ENCODE measurements at places on chromosomes 6 and 20.
A peak's percentile ranks its signal among the peaks of the same experiment; 100 is the strongest.

DNA sequence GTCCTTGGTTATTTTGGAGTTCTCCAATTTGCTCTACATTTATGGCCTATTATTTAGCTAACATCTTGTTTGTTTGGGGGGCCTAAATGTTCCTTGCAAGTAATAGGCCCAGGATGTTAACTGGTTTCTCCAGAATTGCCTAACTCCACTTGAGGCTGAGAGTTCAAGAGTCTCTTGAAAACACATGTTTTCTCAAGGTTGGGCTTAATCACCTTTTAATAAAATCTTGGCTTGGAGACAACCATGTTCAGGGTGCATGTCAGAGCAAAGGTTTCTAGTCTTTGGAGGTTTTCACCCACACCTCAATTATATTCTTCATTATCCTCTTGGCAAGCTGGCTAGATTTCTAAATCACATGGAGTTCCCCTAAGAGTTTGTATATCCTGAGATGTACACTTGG lies 54.2 kb downstream of the KLHL31 start:
- peak; percentile 58 for DNase-seq

DNA sequence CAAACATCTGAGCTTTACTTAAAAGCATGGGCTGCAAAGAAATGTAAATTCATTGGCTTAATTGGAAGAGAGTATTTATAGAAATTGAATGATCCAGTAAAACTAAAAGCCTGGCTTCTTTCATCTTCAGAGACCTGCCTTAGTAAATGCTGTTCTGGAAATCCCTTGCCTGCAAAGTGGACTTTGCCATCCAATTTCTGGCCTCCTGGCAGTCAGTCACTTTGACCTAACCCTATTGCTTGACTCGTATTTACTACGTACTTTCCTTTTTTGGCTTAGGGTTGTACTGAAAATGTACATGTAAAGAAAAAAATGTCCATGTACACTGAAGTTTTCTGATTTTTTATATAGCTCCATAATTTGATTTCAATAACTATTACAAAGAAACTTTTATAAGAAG lies 47.1 kb downstream of the E2F3 start:
- DNase-seq: no peak

DNA sequence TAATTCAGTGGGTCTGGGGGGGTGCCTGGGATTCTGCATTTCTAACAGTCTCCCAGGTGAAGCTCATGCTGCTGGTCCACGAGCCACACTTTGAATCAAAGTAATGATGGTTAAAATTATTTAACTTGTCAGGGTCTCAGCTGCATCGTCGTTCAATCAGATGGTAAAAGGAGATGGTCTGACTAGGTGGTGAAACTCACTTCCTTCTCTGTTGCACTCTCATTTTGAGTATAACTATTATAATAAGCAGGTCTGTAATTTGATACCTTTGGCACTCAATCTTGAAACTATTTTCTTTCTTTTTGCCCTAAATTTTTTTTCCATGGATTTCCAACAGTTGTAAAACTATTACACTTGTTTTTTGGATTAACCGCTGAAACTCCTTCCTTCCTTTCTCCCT lies 292.5 kb downstream of the FARS2 start:
- DNase-seq: no peak

- DNase-seq: no peak
Measured at GRCh38 chr20:2515203-2515602, 6.5 kb upstream of the ZNF343 start.

DNA sequence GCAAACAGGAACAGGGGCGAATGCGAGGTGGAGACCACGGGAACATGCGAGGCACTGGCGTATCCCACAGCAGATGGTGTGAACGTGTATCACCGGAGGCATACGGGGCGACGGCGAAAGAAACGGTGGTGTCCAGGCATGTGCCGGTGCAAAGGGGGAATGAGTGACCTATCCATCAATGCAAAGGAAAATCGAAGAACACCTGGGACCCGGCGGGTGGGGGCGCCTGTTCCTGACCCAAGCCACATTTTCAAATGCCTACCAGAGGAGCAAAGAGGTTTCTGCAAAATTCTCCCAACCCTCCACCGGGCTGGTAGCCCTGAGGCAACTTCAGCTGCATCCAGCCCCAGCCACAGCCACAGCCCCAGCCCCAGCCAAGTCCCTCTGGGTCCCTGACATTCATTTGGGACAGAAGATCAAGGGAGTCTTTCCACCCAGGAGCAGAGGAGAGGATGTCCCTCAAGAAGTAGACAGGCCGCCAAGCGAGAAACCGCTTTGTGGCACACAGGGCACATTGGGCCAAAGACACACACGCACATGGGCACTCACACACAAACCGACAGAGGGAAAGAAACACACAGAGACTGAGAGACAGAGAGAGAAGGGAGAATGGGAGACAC lies 164.0 kb upstream of the ZNF337 start:
- no peak for DNase-seq

DNA sequence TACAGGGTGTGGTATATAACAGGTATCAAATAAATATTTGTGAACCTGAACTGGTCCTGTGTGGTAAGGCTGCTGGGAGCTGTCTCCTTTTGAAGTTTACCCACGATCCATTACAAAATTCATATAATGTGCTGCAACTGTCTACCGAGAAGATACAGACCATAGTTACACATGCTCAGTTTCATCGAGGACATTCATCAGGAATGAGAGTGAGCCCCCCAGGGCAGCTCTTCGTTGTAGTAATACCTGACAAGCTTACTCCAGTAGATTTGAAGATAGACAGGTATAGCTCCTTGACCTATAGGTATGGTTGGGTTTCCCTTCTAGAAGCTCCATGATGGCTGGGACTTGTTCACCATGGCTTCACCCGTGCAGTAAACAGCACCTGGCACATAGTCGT lies 25.7 kb downstream of the ARMC2 start:
- no peak for DNase-seq

- DNase-seq: no peak
Measured at GRCh38 chr6:111973118-111973761, 80.7 kb upstream of the CCN6 start.

- no peak for DNase-seq
Measured at GRCh38 chr6:160355001-160355400, 6.8 kb downstream of the SLC22A3 start.

DNA sequence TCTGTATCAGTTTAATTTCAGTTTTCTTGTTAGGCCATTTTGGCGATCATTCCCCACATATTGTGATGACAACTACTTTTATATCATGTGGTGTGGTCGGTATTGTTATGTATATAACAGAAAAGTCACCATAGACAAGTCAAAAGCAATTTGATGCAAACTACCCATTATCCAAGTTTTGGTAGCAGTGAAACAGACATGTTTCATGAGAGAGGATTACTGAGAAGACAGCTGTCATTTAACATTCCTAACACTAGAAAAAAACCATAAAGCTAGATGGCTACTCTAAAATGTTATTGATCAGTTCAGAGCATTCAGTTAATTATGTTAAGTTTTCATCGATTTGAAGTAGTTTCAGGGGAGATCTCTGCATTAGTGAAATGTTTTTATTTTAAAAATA lies 462.1 kb upstream of the SOX4 start:
- no peak for DNase-seq

GRCh38 chr6:144141470-144141869 lies 8.8 kb upstream of the STX11 start:
- no peak for DNase-seq

- DNase-seq: no peak
Measured at GRCh38 chr6:129659590-129660345, 50.2 kb downstream of the ARHGAP18 start.

DNA sequence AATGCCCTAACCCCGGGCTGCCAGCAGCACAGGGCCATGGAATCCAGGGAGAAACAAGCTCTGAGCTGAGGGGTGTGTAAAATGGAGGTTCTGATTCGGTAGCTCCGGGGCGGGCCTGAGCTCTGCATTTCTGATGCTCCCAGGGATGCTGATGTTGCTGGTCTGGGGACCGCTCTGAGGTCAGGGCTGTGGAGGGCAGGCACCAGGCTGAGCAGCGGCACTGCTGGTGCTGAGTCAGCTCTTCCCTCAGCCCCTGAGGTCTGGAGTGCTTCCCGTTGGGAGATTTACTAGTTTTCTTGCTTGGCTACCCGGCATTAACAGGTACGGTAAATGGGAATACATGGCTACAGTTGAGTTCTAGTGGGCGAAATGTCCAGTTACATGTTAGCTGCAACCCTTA lies 18.6 kb upstream of the CST3 start:
- no peak for DNase-seq

DNA sequence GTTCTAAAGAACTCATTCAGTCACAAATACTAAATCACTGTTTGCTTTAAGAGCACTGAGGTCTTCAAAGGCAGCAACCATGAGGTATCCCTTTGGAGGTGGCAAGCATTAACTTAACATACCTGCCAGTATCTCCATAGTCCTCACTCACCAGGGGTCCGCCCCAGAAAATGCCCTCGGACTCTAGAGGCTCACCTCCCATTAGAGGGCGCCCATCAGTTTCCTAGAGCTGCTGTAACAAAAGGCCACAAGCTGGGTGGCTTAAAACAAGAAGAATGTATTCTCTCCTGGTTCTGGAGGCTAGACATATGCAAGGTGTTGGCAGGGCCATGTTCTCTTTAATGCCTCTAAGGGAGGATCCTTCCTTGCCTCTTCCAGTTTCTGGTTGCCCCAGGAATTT lies 12.0 kb upstream of the RNGTT start:
- DNase-seq: no peak

DNA sequence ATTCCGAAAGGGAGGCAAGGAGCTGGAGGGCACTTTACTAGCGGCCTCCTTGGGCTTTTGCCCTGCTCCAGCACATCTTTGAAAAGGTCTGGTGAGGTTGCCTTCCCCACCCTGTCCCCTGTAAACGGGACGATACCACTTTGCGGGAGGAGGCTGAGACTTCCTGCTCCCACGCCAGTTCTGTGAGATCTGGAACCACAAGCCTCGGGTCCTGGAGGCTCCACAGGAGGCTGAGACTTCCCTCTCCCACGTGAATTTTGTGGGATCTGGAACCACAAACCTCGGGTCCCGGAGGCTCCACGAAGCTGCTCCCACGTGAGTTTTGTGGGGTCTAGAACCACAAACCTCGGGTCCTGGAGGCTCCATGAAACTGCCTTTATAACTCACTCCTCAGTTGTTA lies 209.3 kb downstream of the DLL1 start:
- no peak for DNase-seq

DNA sequence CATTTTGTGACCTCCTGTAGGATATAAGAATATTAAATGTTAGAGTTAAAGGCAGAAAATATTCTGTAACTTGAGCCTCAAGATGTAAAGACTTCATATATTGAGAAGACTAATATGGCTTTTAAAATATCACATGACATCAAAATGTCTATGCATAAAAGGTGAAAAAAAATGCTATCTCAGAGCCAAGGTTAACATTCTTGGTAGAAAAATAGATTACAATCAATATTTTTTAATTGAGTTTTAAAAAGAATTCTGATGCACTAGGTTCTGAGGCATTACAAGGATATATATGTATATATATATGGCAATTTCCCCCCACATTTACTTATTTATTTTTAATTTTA lies 46.2 kb upstream of the RAB23 start:
- no peak for DNase-seq

DNA sequence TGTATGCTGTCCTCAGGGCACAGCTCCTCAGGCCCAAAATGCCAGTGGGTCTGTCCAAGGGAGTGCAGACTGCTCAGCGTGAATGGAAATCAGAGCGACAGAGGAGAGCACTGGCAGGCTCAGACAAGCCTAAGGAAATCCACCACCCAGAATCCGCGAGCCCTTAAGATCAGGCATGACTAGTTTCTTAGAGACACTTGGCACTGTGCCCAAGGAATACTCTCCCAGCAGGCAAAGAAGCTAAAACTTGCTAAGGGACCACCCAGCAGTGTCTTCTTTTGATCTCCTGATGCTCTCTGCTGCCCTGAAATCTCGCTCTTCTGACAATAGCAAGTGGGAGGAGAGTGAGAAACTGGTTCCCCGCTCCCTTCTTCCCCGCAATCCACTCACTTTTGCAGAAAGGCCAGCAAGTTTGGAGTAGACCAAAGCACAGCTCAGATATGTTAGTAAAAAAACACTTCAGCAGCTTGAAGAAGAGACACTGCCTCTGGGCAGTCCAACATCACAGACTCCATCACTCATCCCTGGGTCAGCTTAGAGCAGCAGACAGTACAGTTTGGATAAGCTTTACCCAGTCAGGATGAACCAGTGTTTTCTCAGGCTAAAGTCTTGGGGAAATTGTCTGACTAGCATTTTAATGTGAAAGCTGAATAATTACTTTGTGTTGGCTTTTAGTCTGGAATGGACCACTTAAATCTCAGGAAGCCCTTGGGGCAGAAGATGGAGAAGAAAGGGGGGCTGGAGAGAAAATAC lies 32.4 kb downstream of the TRAF3IP2 start:
- no peak for DNase-seq

DNA sequence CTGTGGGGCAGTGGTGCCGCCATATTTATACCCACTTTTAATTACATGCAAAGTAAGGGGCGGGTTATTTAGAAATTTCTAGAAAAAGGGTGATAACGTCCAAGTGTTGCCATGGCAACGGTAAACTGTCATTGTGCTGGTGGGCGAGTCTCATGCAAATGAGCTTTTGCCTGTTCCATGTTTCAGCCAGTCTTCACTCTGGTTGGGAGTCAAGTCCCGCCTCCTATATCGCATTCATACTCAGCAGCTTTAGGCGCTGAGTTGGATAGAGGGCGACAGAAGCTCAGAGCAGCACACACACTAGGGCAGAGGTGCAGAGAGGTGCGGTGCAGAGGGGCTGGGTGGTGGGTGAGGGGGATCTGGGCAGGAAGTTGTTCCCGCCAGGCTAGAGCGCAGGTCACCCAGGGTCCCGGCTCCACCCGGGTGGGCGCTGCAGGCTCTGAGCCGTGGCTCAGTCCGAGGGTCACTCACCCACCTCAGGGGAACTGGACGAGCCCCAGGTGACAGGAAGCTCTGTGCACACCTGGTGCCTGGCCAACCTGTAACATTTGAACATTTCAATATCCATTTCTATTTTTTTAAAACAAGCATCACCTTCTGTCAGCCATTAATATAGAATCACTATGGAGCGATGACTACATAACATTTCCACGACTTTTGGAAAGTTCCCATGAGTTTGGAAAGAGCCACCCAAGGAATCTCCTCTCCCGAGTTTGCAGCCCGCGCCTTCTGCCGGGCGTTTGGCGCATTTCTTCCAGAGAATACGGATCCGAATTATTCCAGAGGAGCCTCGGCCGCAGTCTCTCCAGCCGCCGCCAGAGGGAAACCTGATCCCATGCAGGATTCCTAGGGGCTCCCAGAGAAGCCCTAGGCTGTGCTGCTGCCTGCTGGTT lies 89.1 kb upstream of the PHACTR3 start:
- DNase-seq: peak; percentile 43

DNA sequence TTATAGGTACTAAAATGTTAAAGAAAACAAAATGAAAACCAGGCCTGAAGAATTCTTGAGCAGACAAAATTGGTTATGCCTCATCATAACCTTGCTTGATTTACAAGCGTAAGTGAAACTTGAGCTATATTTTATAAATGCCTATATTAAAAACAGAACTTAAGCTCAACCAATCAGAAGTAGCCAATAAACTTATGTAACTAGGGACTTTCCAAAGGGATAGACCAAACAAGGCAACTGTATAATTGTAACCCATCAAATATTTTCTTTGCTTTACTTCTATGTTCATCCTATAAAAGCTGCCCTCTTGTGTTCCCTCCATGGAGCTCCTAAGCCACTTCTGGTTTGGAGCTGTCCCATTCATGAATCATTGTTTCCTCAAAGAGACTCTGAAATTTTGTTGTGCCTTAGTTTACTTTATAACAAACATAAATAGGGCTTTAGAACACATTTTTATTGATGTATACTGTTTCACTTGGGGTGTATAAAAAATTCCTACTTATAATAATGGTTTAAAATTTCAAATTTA lies 101.6 kb upstream of the CARMIL1 start:
- DNase-seq: no peak

- DNase-seq: no peak
Measured at GRCh38 chr6:155152211-155153076, 111.4 kb upstream of the CLDN20 start.

Data from NCI-H748 treated with DMSO at 0.1 percent for 48 hours (cell line).